ENCODE measurements at places on chromosomes 6 and 20.

GRCh38 chr20:50015636-50015992 lies 32.8 kb downstream of the SNAI1 start:
- no peak for DNase-seq

GRCh38 chr6:106963544-106963943 lies 11.0 kb downstream of the CD24 start:
- DNase-seq: no peak

DNA sequence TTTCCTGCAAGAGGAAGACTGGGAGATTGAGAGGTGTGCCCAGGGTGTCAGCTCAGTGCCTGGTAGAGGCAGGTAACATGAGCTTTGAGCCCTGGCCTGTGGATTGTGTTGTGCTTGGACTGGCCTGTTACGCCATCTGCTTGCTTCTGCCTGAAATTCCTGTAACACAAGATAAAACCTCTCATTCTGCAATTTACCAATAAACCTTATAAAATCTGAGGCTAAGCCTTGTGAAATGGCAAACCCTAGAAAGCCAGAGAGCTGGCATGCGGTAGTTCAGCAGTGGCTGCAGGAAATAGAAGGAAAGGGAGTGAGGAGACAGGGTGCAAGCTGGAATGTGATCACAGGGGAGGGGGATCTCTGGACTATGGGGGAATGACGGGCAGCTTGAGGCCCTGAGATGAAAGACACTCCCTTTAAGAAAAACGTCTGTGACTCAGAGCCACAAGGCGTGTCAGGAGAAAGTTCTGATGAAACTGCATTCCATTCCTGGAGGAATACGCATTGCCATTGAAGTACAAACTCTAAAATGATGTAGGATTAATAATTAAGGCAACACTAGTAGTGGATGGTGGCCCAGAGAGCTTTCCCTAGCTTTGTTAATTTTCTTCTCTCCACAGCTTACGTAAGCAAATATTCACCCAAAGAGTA lies 26.3 kb upstream of the TFAP2A start:
- DNase-seq: no peak

DNA sequence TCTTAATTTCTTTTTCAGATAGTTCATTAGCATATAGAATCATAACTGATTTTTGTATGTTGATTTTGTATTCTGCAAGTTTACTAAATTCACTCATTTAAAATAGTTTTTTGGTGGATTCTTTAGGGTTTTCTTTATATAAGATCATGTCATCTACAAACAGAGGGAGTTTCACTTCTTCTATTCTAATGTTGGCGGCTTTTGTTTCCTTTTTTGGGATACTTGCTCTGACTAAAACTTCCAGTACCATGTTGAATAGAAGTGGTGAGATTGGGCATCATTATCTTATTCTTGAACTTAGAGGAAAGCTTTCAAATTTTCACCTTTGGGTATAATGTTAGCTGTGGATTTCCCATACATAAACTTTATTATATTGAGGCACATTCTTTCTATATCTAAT lies 296.9 kb downstream of the BCKDHB start:
- DNase-seq: no peak

DNA sequence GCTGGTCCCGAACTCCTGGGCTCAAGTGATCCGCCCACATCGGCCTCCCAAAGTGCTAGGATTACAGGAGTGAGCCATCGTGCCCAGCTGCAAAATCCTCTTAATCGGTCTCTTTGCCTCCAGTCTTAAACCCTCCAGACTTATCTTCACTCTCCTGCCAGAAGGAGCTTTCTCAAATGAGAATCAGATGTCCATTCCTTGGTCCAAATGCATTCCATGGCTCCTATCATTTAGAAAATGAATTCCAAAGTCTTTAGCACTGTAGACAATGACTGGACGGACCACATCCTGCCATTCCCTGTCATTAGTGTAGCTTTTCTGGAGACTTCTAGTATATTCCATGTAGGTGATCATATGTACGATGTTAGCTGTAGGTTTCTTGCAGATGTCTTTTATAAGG lies 141.9 kb downstream of the ID4 start:
- no peak for DNase-seq

DNA sequence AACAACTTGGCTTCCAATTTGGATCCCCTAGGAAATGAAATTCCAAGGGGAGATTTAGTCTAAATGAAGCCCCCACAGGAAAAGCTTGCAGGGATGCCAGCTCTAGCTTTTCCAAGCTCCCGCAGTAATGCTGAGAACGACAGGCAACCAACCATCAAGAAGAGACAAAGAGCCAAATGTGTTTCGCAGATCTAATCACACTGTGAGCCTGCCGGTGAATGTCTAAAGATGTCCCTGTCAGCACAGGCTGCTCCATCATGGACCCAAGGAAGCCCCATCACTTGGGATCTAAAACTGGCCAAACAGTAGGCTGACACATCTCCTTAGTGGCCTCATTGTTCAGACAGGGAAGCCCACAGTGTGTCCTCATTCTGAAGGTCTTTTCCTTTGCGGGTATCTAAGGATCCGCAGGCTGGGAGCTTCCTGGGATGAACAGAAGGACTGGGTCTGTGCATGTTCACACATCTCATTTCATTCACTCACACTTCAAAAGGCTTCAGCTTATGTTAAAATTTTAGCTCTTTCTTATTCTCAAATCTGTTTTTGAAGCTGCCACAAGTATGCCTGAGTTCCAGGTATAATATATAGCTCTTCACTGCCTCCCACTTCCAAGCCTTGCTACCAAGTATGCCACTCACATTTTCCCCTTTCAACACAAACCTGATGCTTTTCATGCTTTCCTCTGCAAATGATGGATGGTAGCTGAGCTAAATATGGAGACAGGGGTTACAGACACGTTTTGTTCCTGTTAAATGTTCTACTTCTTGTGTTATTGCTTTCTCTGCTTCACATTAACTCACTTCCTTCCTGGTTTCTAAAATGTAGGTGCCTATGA lies 229.8 kb downstream of the HIVEP2 start:
- no peak for DNase-seq

- no peak for DNase-seq
Observed at GRCh38 chr20:12180107-12180661, 262.5 kb downstream of the BTBD3 start.

- peak; percentile 13 for DNase-seq
Observed at GRCh38 chr6:100257793-100258395, 206.8 kb downstream of the SIM1 start.

DNA sequence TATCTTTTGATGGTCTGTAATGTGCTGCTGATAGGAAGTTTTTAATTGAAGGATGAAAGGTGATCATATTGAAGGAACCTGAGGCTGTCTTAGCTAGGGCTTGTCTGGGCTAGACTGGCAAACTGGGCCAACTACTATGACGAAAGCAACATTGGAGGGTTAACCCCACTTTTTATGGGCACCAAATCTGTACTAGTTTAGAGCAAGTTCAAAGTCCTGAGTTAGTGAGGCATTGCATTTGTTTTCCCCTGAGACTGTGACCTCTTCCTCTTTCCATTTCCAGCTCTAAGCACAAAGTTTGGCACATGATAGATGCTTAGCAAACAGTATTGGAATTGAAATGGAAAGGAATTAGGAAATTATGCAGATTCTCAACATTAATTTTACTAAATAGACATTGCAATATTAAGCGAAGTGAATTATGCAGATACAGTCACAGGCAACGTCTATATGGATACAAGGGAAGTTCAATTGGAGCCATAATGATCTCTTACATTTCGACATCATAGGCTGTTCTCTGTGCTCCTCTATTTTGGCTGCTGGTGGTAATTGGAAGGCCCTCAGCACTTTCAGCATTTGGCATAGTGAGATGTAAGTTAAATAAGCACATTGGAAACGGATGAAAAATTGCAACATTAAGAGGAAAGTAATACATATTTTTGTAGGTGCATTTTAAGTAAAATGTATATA lies 22.2 kb downstream of the CEP57L1 start:
- no peak for DNase-seq

DNA sequence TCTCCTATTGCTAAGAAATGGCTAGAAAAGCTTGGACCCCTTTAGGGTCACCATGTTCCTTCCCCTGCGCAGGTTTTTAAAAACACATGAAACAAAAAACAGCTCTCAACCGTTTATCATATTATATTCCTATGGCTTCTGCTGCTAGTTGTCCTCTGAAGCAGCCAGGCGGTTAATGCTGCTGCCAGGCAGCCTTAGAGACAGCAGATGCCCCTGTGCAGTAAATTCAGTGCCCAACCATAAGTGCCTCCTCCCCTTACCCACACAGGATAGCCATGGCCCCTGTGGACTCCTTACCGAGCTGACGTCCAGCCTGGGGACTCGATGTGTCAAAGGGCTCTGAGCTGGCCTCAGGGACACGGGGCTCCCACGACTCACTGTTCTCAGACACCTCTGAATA lies 64.4 kb downstream of the PLCG1 start:
- no peak for DNase-seq

DNA sequence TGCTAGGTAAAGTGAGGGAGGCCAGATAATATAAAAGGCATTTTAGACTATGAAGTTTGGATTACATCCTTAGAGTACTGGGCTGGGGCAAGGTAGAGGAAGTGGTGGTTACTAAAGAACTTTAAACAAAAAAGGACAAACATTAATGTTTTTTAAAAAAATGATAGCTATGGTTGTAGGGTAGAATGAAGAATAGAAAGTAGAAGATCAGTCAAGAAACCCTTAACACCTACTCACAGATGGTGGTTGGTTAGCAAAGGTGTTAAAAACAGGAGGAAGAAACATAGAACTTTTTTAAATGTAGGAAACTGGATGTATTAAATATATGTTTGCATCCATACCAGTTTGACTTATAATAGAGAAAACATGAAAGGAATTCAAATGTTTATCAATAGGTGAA lies 80.7 kb upstream of the ELOVL5 start:
- DNase-seq: no peak

GRCh38 chr20:34622821-34623451 lies 54.0 kb downstream of the PIGU start:
- DNase-seq: no peak

GRCh38 chr6:119052292-119052889 lies 26.1 kb downstream of the FAM184A start:
- DNase-seq: peak; percentile 18

GRCh38 chr20:61671559-61671958 lies 394.1 kb downstream of the TAF4 start:
- no peak for DNase-seq

- DNase-seq: no peak
Observed at GRCh38 chr20:23341073-23341472, 9.5 kb upstream of the NXT1 start.

GRCh38 chr6:28727559-28728211 lies 196.1 kb downstream of the TRIM27 start:
- DNase-seq: no peak

DNA sequence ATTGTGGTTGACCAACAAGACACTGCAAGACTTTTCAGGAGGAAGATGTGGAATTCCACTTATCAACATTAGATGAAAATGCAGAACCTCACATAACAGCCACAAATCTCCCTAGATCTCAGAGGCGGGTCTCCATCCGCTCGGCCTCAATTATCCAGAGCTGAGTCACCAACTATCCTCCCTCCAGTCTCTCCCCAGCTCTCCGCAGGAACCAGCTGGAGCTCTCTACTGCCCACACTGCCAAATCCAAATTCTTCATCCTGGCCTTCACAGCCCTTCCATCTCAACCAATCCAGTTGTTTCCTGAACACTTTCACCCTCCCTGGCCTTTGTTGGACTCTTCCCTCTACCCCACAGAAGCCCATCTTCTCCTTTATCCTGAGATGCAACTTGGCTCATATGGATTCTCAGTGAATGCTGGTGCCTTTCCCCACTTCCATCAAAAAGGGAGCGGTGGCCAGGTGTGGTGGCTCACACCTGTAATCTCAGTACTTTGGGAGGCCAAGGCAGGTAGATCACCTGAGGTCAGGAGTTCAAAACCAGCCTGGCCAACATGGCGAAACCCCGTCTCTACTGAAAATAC lies 3.5 kb upstream of the TGIF2 start:
- no peak for DNase-seq

- no peak for DNase-seq
Observed at GRCh38 chr6:131960371-131961133, 9.4 kb upstream of the CCN2 start.

DNA sequence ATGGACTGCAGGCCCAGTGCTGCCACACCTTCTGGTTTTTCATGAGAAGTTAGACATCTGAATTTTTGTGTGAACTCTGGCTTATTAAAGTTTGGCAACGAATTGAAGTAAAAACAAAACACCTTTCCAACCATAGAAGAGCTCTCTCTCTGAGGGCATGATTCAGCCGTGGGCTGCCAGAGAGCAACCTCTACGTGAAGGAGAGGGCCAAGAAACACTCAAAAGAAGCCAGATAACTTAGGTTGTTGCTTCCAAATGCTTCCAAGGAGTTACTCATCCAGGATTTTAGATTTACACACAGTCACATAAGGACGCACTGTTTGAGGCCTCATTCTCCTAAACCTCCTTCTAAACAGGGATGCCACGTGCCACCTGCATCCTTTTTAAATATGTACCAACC lies 65.5 kb downstream of the NRN1 start:
- DNase-seq: no peak

GRCh38 chr20:9923648-9924047 lies 84.8 kb upstream of the PAK5 start:
- DNase-seq: no peak

- DNase-seq: no peak
Observed at GRCh38 chr6:108651340-108652227, 90.9 kb downstream of the FOXO3 start.

DNA sequence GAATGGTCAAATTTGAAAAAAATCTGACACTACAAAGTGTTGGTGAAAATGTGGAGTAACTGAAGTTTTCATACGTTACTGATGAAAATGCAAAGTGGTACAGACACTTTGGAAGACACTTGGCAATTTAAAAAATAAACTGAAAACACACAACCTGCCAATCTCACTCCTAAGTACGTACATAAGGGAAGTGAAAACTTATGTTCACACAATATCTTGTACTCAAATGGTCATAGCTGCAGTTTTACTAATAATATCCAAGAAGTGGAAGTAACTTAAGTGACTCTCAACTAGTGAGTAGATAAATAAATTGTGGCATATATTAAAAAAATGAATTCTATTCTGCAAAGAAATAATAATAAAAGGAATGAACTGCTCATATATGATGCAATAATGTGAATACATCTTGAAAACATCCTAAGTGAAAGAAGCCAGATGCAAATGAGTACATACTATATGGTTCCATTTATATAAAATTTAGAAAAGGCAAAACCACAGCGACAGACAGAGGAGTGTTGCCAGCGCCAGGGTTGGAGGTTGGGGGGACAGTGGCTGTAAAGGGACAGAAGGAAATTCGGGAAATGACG lies 198.2 kb downstream of the ERMARD start:
- DNase-seq: no peak

DNA sequence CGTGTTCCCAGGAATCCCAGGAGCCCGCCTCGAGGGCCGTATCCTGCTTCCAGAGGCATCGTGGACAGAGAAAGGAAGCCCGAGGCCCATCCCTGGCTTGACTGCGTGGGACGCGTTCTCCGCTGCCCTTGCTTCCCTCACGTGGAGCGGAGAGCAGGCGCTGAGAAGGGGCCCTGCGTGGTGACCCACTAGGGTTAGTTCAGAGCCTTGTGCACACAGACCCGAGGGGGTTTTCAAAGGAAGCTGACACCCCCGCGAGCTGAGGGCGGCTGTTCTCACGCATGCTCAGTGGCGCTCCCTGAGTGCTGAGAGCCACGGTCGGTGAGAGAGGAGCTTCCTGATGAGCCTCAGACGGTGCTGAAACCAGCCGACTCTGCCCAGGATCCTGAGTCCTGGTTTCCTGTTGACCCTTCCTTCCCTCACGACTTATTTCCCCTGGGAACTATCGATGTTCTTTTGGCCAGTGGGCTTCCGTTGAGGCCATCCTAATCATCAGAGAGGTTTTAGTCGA lies 28.9 kb upstream of the CCR6 start:
- DNase-seq: peak; percentile 81

- DNase-seq: no peak
Observed at GRCh38 chr6:112480553-112480952, 133.4 kb downstream of the RFPL4B start.

- peak; percentile 44 for DNase-seq
Observed at GRCh38 chr6:41199552-41200246, 1.2 kb downstream of the TREML2 start.

All from CD4-positive, alpha-beta T cell treated with Interleukin-10 for 1 hour (primary cell).